BJ (cell line): ENCODE measurements at places on chromosomes 3 and 15.

DNA sequence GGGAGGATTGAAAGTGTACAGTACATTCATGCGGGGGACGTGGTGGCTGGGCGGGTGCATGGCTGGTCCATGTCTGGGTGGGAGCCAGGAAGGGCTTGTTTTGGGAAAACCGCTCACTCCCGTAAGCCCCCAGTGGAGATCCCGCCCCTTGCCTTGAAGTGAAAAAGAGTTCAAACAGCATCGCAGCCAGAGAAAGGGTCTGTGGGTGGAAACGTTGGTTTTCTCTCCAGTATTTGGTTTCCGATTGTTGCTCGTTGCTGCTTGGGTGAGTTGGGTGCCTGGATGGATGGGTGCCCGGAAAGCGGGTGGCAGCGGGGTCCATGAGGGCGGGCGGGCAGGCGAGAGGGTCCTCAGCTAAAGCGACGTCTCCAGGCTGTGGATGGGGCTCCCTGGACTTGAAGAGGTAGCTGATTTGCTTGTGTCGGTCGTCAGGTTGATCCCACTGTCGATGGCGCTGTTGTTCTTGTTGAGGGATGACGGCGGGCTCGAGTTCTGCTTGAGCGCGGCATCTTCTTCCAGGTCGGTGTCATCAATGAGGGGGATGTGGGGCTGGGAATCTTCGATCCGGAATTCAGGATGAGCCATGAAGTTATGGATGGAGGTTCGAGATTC is 7.7 kb upstream of the SEC13 start:
- DNase-seq: no peak

DNA sequence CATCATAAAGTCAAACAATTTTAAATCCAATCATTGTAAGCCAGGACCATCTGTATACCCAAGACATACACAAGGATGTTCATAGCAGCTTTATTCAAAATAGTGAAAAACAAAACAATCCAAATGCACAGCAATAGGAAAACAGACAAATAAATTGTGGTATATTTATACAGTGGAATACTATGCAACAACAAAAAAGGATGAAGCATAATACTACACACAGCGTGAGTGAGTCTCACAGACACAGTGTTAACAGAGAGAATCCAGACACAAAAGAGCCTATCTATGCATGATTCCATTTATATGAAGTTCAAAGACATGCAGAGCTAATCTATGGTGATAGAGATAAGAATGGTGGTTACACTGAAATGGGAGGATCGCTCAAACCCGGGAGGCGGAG is 5.6 kb upstream of the MUC20 start:
- DNase-seq: no peak

- no peak for DNase-seq
Measured at GRCh38 chr3:27671101-27671500, 51.0 kb downstream of the EOMES start.

DNA sequence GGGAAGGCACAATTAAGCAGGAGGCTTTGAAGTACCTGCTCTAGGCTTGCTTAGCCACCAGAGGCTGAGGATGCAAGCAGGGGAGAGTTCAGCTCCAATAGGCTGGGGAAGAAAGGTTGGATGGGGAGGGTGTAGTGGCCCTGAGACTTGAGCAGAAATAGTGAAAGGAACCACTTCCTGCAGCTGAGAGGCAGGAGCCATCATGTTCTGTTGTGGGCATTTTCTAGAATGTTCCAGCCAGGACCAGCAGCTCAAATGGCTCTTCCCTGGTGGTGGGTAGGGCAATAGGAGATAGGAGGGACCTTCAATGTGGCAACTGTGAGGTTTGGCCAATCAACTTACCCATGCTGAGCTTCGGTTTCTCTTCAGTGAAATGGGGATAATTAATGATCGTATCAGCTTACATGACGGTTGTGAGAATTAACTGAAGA is 79.1 kb upstream of the CGNL1 start:
- DNase-seq: no peak
